Activated CD8-positive, alpha-beta memory T cell treated with anti-CD3 and anti-CD28 coated beads for 1 hour (primary cell): ENCODE measurements at places on chromosomes 3 and 15.
A peak's percentile ranks its signal among the peaks of the same experiment; 100 is the strongest.

DNA sequence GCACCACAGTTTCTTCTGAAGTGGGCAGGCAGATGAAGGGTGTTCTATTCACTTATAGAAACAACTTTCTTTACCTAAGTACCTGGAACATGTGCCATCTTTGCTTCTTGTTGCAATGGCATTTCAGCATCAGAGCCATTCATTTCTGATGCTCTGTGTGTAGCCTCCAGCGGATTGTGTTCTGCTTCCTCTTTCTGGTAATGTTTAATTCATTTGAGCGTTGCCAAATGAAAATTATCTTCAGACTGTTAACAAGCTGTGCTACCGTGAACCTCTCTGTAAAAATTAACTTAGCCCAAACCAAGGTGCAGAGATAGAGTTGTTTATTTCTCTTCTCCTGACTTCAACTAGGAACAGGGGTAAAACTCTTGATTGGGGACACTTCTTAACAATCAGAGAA is 302.0 kb downstream of the EDEM1 start:
- no peak for DNase-seq

- no peak for DNase-seq
These were observed 62.4 kb downstream of the C3orf80 start for GRCh38 chr3:160287666-160288065.

DNA sequence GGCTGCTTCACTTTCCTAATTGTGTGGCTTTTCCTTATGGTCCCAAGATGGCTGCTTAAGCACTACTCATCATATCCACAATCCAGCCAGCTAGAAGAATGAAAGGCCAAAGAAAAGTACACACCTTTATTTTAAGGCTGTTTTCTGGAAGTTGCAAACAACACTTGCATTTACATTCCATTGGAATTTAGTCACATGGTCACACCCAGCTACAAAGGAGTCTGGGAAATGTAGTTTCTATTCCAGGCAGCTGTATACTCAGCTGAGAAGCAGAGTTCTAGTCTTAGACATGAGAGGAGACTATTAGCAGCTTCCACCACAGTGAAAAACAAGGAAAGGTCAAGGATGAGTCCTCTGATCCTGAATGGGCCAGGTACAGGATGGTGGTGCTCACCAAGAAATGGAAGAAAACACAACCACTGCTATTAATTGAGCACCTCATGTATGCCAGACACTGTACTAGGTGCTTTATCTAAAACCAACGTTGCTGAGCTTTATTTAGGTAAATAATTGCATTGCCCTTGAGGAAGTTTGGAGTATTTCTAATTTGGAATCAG is 28.0 kb upstream of the ATG7 start:
- DNase-seq = no peak

DNA sequence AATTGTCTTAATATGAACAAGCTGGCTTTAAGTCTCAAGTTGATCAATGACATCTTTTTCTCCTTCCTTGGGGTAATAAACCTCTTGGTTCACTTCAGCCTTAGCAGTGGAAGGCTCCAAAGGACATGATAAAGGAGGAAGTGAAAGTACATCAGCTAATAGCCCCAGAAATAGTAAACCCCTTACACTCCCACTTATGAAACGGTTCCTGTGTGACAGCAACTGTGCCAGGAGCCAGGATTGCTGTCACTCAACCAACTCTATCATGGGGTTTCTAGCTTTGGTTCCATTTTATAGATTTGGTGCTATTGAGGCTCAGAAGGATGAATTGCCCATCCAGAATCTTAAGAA is 216.7 kb downstream of the ABHD5 start:
- DNase-seq = no peak

GRCh38 chr3:55436644-55437043 is 50.5 kb downstream of the WNT5A start:
- DNase-seq = no peak

DNA sequence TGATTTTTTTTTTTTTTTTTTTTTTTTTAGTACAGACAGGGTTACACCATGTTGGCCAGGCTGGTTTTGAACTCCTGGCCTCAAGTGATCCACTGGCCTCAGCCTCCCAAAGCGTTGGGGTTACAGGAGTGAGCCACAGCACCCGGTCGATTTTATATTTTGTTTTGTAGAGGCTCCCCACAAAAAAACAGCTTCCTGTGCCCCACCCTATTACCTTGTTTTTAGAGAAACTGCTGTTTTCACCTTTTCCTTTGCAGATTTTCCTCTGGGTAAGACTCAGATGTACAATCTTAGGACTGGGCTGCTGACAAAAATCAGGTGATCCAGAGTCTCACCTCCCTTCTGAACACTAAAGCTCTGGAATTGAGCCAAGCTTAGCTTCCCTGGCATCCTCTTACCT is 20.6 kb downstream of the ARRDC4 start:
- no peak for DNase-seq

GRCh38 chr3:134630506-134630905 is 20.3 kb downstream of the KY start:
- DNase-seq = no peak

DNA sequence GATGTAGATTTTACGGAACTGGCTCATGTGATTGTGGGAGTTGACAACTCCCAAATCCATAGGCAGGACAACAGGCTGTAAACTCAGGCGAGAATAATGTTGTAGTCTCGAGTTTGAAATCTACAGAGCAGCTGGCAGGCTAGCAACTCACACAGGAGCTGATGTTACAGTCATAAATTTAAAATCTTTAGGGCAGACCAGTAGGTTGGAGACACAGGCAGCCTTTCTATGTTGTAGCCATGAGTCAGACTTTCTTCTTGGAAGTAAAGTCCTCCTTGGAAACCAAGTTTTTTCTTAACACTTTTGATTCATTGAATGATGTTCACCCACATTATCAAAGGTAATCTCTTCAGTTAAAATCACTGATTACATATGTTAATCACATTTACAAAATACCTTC is 89.1 kb upstream of the ALCAM start:
- DNase-seq = no peak

- no peak for DNase-seq
These were observed 89.6 kb downstream of the MB21D2 start for GRCh38 chr3:192827863-192828594.

GRCh38 chr3:100103558-100104441 is 10.5 kb downstream of the FILIP1L start:
- DNase-seq = no peak

DNA sequence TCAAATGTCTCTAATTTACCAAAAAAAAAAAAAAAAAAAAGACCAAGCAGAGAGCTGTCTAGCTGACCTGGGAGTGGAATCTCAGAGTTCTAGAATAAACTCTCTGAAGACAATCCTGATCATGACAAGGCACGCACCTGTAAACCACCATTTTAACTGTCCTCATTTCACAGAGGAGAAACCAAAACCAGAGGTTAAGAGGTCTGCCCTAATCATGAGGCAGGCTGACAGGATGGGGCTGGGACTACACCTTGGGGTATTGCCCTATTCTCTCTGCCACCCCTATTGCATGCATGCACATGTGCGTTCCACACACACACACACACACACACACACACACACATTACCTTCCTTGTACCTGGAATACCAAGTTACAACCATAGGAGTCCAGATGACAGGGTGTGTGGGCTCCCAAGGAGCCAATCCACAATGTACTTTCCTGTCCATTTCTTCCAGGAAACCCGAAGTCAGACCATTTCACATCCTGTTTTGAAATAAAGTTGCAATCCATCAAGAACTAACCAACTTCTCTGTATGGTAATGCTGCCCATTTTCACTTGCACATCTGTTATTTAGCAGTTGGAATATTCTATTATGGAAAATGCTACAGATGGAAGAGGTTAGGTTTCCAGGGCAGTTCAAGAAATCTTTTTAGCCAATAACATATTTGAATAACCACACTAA is 34.6 kb downstream of the HSPBAP1 start:
- DNase-seq = no peak

DNA sequence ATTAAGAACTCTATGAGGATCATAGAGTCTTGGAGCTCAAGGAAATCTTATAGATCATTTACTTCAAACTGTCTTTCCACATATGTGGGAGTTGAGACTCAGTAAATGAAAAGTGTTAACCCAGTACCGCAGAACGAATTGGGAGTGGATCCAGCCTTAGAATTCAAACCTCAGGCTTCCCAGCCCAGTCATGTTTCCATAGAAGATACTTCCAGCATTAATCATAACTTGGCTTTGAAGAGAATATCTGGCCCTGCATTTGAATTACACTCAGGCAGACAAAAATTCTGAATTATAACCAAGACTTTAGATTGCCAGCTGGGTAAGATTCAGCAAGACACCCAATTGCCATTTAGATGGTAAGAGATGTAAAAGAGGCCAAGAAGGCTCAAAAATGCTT is 972.0 kb downstream of the TUSC7 start:
- no peak for DNase-seq

- no peak for DNase-seq
These were observed 28.6 kb upstream of the CLSTN2 start for GRCh38 chr3:139906418-139906817.

DNA sequence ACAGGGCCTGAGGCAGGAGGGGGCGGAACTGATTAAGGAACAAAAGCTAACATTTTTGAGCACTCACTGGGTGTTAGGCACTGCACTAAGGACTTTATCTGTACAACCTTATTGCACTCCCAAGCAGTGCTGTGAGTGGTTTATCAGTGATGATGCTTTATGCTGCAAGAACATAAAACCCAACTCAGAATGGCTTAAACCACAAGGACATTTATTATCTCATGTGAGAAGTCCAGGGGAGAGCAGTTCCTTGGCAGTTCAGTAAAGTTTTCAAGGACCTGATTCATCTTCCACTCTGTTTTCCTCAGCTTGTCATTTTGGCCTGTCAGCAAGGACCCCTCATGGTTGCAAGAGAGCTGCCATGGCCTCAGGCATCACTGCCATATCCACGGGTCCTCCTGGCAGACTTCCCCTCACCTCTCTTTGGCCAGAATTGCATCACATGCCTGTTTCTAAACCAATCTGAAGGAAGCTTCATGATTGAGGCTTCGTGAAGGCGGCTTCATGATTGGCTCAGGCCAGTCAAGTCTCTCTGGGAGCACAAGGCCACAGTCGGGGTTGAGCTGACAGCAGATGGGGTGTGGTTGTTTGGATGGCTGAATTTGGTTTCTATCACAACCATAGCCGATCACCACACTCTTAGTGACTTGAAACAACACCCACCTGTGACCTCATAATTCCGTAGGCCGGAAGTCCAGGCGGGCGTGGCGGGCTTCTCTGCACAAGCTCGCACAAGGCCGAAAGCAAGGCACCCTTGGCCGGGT is 15.8 kb downstream of the EFCC1 start:
- no peak for DNase-seq

GRCh38 chr3:133620066-133620784 is 41.5 kb downstream of the TOPBP1 start:
- DNase-seq = no peak

GRCh38 chr3:42488687-42489086 is 13.8 kb upstream of the VIPR1 start:
- no peak for DNase-seq

- no peak for DNase-seq
These were observed 10.5 kb upstream of the HES1 start for GRCh38 chr3:194125442-194125841.

DNA sequence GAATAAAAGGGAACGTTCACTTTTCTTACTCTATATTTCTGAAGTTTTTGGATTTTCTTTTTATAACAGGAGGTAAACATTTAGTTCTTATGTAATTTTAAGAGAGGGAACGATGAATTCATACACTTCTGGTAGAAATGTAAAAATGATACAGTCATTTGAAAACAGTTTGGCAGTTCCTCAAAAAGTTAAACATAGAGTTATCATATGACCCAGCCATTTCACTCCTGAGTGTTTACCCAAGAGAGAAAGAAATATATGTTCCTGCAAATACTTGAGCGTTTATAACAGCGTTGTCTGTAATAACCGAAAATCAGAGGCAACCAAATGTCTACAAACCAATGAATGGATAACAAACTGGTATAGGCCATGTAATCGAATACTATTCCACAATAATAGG is 20.8 kb upstream of the CCR9 start:
- no peak for DNase-seq

GRCh38 chr3:13484851-13485590 is 4.9 kb downstream of the HDAC11 start:
- DNase-seq = no peak

- no peak for DNase-seq
These were observed 96.9 kb upstream of the WNT5A start for GRCh38 chr3:55584030-55584429.

DNA sequence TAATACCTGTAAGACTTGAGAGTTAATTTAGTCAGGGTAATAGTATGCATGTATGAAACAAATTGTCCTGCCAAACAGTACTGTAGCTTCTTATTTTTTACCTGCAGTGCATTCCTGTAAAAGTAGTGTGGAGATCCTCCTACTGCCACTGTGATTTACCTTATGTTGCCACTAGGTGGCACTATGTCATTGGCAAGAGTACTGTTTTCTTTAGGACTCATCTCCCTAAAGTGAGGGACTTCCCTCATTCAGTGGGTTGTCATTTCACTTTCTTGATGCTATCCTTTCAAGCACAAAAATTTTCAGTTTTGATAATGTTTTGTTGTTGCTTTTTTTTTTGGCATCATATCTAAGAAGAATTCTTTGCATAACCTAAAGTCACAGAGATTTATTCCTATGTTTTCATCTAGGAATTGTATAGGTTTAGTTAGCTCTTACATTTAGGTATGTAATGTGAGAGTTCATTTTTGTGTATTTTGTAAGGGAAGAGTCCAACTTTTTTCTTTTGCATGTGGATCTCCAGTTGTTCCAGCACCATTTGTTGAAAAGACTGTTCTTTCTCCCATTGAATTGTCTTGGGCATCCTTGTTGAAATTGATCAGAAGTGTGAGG is 105.7 kb downstream of the AKAP13 start:
- DNase-seq = peak; percentile 32

- no peak for DNase-seq
These were observed 28.8 kb downstream of the TMED3 start for GRCh38 chr15:79339588-79340314.

GRCh38 chr3:157157836-157158235 is 2.1 kb downstream of the CCNL1 start:
- DNase-seq = no peak

- peak; percentile 39 for DNase-seq
These were observed 114.3 kb upstream of the ARHGEF3 start for GRCh38 chr3:56915966-56916586.

- DNase-seq = no peak
These were observed 15.8 kb downstream of the PLXNA1 start for GRCh38 chr3:126998728-126999127.

- DNase-seq = no peak
These were observed 100.6 kb downstream of the OXNAD1 start for GRCh38 chr3:16365491-16366128.

- no peak for DNase-seq
These were observed 19.4 kb upstream of the SERPINI2 start for GRCh38 chr3:167493244-167493643.
